ENCODE measurements at places on chromosomes 5 and 9.

- no peak for DNase-seq
Measured at GRCh38 chr5:153714798-153715197, 224.3 kb downstream of the GRIA1 start.

DNA sequence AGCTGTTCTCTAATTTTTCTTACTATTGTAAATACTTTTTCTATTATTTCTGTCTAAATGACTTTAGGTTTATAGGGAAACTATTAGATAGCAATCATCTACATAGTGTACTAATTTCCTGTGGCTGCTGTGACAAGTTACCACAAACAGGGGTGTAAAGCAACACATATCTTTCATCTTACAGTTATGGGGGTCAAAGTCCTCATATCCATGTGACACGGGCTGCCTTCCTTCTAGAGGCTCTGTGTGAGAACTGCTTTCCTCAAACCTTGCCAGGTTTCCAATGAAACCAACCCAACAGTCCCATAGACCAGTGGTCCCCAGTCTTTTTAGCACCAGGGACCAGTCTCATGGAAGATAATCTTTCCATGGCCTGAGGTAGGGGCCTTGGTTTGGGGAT lies 189.1 kb downstream of the ROR2 start:
- no peak for DNase-seq

DNA sequence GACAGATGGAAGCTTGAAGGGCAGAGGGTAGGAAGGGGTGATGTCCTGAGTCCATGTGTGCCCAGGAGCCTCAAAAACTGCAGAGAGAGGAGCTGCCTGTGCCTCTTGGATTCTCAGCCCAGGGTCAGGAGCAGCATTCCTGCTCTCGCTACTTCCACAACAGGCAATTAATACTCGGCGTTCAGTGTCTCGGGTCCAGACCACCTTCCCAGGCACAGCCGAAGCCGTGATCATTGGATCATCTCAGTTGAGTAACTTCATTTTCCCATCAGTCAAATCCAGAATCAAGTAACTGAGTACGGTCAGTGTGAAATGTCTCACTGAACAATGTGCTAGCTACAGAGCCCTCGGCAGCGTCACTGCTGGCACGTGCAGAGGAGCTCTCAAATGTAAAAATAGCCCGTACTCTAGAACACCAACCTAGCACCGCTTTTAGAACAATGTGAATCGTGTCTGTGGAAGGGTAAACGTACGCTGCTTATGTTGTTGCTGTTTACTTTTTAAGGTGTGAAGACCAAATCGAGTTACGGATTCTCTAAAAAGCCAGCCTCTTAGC lies 63.5 kb upstream of the IRX4 start:
- DNase-seq: no peak

DNA sequence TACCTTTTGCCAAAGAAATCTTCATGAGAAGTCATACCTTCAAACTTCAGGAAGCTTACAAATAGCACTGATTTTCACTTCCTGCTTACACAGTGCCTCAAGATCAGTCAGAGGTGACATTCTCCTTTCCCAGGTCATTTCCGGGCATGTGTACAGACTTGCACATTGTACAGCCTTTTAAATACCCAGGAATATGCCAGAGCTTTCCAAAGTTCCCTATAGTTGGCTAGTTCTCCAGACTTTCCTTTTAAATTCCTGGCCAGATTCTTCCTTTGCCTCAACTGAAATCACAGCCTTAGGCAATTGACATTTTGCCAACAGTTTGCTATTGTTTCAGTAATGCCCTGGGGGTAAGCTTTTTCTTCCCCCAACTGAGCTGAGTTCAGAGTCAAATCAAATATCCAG lies 47.2 kb downstream of the RFX3 start:
- DNase-seq: peak; percentile 22

GRCh38 chr9:28289746-28290145 lies 716.5 kb upstream of the C9orf72 start:
- no peak for DNase-seq

DNA sequence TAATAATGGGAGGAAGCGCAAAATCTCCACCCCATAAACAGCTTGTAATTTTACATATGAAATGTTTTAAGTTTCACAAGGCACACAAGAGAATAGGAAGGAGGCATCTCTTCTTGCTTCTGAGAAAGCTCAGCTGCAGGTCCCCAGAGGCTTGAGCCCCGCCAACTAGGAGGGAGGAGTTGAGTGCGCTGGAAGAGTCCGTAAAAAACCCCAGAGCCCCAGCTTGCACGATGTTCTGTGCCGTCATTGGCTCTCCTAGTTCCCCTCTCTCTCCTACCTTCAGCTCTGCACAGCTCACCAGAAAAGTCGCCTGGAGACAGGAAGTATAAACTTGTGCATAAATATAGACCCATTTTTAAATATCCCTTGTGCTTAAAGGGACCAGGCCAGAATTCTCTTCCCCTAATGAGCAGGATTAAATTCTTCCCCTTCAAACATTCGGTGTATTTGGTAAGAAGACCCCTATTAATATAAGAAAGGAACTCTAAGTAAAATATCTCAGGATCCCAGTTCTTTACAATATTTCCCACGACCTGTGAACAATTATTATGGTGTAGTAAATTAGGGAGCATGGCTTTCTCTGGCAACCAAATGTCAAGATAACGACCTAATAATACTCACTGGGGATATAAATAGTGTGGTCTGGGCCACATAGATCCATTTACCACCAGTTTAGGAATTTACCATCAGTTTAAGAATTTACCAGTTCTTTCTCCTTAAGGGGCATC lies 13.7 kb downstream of the GLRX start:
- DNase-seq: peak; percentile 82

DNA sequence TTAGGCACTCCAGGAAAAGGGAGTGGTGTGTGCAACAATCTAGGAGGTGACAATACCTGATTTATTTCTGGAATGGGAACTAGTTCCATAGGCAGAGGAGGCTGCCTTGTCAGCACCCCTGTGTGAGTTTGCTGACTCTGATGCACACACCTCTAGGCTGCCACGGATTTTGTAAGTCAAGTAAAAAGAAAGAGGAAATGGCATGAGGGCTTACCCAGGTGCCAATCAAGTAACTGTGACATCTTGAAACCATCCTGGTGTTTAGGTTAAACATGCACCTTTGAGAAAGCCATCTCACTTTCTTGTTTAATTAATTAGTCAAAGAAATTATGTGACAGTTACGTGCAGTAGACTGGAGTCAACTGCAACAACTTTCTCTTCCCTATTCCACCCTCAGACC lies 32.3 kb upstream of the FAM81B start:
- DNase-seq: no peak

GRCh38 chr5:45796959-45797553 lies 100.9 kb upstream of the HCN1 start:
- DNase-seq: no peak

DNA sequence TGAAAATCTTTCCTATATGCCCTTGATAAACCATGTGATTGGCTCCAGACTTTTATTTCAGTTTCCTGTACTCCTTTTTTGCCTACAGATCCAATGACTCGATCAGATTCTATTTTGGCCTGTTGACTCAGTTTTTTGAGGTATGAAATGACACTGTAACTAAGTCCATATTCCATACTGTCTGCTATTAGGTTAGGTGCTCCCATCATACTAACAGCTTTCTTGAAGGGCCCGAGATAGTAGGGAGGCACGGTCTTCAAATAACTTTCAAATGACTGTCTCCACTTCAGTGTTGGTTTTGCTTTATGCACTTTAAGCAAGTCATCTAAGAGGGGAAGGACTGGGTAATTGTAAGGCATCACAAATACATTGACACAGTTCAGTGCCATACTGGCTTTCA lies 295.4 kb upstream of the DAB2 start:
- DNase-seq: no peak

- DNase-seq: no peak
Measured at GRCh38 chr5:73303148-73304079, 130.4 kb downstream of the TMEM174 start.

DNA sequence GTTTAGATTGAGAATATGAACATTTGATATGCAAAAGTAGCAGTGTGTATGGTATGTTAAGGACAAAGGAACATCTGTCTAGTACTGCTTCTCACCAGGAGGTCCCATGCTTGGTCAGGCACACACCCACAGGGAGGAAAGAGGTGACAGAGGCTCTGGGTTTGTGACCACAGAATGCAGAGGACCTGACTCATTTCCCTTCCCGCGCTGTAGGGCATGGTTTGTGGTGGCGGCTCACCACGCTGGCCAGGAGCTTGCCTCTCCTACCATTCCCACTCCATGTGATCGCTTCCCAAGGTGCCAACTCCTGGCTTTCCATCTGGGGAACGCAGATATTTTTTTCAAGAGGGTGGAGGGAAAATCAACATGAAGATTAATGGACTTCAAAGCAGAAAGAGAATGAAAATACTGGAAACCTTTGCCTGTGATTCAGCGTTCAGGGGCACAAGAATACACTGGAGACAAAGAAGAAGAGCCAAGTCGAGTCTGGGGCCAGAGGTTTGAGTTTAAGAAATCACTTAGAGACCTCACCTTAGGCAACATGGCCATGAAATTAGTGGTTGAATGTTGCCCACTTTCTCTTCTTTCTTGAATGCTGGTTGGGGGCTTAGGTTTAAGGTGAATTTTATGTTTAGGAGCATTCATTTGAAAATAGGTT lies 477.8 kb downstream of the CCDC171 start:
- no peak for DNase-seq
